Type B pancreatic cell (in vitro differentiated cells): ENCODE measurements at places on chromosomes 6 and 20.

GRCh38 chr20:9515741-9516233, 1.4 kb downstream of the LAMP5 start:
- no peak for DNase-seq

- peak; percentile 54 for DNase-seq
Measured at GRCh38 chr6:168121303-168121665, 42.3 kb upstream of the FRMD1 start.

DNA sequence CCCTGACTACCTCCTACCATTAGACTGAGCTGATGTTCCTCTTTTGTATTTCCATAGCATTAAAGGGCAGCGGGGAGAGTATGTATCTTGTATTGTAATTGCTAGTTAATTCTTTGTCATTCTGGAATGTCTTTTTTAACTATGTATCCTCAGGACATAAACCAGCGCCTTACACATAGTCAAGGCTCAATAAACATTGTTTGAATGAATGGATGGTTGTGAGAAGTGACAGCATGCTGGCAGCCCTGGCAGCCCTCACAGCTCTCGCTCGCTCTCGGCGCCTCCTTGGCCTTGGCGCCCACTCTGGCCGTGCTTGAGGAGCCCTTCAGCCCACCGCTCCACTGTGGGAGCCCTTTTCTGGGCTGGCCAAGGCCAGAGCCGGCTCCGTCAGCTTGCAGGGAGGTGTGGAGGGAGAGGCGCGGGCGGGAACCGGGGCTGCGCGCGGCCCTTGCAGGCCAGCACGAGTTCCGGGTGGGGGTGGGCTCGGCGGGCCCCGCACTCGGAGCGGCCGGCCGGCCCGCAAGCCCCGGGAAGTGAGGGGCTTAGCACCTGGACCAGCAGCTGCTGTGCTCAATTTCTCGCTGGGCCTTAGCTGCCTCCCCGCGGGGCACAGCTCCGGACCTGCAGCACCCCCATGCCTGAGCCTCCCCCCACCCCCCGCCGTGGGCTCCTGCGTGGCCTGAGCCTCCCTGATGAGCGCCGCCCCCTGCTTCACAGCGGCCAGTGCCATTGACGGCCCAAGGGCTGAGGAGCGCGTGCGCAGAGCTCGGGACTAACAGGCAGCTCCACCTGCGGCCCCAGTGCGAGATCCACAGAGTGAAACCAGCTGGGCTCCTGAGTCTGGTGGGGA, 93.1 kb downstream of the RNF182 start:
- no peak for DNase-seq

- no peak for DNase-seq
Measured at GRCh38 chr6:157984686-157985225, 3.1 kb downstream of the SYNJ2 start.

DNA sequence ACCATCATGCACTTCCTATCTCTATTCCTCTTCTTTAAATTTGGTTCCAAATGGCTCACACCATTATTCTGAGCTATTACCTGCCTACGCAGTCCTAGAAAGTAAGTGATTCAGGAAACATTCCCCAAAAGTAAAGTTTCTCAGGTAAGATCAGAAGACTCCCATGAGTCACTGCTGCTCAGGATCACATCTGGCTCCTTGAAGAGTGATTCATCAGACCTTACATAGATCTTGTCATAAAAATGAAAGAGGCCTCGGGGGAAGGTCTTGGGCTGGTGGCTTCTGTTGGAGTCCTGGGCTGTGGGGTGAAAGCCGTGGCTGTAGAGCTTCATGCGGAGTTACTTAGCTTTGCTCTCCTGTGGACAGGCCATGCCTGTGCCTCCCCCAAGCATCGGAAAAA, 35.9 kb downstream of the PLG start:
- DNase-seq, result no peak

DNA sequence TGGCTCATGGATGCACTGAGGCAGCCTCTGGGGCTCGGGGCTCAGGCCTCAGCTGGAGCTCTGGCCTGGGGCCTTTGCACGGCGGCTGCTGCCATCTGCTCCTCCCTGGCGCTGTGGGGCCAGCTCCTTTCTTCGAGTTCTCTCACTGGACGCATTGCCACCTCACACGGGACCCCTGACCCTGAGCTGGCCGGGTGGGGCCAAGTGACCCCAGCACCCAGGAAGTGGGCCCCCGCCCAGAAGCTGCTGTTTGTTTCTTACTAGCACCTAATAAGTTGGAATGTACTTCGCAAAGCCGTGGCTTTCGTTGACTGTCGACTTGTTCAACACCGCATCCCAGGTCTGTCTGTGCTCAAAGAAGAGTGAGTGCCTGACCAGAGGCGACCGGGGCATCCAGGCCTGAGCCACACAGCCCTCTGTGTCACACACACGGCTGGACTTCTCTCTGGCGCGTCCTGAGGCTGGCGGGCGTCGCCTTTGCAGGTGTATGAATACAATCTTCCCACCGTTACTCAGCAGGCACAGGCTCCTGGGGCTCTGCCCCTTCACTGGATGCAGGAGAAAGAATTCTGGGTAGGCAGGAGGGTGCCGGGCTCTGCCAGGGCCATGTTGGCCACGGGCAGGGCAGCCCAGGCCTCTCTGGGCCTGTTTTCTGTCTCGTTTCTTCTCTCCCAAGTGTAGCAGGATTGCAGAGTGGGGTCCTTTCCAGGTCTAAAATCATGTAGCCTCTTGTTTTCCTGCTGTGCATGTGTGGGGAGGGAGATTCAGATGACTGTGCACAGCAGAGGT, 112.9 kb downstream of the DLL1 start:
- peak; percentile 65 for DNase-seq

DNA sequence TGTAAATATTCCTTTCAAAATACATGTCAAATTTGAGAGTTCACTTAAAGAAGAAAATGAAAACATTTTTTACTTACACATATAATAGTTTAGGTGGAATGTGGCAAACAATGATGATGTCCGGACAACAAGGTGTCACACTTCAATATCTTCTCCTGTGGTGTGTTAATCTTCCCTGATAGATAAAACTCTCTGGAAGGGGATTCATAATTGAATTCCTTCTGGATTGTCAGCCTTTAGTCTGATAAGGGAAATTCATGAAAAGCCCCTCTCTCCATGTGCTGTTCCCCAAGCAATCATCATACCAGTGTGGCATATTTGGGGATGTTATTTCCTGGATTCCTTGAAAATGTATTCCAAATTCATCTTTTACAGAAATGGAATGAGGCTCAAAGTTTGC, 971 bp upstream of the SERINC3 start:
- DNase-seq, result no peak

GRCh38 chr6:89050697-89051096, 29.9 kb upstream of the PNRC1 start:
- no peak for DNase-seq

GRCh38 chr6:158154816-158155215, 13.2 kb downstream of the SERAC1 start:
- no peak for DNase-seq

- DNase-seq, result no peak
Measured at GRCh38 chr20:46027245-46027853, 1.7 kb upstream of the SLC12A5 start.

GRCh38 chr6:29014729-29015608, 9.9 kb upstream of the ZNF311 start:
- no peak for DNase-seq

DNA sequence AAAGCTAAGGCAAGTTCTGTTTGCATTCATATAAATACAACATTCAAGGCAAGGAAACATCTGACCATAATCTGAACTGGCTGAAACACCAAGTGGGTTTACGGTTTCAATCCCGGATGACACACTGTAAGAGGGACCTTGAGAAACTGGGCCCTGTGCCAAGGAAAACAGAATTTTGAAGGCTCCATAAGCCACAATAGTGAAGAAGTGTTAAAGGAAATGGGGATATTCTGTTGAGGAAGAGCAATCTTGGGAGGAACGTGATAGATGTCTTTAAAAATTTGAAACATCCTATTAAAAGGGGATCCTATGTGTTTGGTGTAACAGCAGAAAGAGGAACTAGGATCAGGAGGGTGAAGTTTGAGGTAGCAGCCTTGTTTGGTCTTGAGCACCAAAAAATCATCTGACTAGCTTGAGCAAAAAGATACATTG, 82.4 kb upstream of the TAB2 start:
- no peak for DNase-seq

GRCh38 chr6:17816921-17817611, 110.3 kb upstream of the NUP153 start:
- no peak for DNase-seq

GRCh38 chr6:37389857-37390256, 36.1 kb downstream of the RNF8 start:
- no peak for DNase-seq

DNA sequence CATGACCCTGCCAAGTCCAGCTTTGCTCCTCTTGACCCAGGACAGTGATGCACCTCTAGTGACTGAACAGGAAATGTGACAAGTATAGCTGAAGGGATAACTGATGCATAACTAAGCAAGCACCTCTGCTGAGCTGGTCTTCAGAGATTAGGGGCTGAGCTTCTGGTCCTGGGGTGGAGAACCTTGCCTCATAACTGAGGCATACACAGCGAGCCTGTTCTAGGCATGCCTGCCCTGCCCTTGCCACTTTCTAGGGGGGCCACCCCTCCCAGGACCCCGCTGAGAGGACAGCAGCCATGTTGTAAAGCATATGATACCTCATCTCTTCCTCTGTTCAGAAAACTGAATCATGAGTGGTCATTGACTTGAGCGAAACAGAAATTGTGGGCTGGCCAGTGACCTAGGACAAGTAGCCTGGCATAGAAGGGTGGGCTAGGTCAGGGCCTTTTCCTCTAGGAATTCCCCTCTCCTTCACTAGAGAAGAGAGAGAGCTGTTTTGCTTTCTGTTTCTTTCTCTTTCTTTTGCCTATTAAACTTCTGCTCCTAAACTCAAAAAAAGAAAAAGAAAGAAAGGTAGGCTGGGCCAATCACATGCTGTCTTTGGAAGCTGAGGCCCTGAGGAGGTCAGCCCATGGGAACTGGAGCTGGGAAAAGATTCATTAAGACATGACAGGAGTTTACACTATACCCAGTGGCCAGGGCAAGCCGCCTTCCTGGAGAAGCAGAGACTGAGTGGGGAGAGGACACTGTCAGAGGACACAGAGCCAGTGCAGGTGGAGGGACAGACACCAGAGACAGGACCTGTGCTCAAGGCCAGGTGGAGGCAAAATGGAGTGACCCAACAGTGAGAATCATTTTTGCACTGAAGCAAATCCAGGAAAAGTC, 23.1 kb downstream of the ALDH5A1 start:
- DNase-seq, result no peak

DNA sequence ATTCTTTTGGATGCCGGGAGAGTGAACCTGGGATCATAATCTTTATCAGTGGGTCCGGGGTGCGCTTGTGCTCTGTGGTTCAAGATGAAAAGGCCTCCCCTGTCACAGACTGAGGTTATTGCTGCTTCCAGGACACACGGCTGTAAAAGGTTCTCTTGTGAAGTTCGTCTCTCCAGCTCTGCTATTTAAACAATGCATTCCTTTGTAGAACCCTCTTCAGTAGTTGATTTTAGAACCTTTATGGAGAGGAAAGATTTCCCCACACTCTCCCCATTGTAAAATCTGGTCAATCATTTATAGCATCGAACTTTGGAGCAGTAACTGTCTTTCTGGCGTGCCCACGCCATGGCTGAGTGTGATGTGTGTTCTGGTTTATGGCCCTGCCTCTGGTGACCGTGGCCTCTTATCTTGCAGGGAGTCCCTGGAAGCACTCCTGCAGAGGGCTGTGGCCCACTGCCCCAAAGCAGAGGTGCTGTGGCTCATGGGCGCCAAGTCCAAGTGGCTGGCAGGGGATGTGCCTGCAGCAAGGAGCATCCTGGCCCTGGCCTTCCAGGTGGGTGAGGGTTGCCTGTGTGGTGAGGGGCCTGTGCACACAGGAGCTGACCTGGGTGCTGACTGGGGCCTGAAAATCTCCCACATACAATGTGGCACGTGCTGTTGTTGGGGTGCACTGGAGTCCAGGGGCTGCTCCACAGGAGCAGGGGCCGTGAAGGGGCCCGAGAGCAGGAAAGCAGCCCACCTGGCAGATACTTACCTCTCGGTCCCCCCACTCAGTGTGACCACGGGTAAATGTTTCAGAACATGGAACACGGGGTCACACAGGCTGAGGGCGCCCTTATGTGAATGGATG, 11.6 kb upstream of the C20orf204 start:
- no peak for DNase-seq

- peak; percentile 47 for DNase-seq
Measured at GRCh38 chr20:25076731-25077609, 5.0 kb downstream of the VSX1 start.

DNA sequence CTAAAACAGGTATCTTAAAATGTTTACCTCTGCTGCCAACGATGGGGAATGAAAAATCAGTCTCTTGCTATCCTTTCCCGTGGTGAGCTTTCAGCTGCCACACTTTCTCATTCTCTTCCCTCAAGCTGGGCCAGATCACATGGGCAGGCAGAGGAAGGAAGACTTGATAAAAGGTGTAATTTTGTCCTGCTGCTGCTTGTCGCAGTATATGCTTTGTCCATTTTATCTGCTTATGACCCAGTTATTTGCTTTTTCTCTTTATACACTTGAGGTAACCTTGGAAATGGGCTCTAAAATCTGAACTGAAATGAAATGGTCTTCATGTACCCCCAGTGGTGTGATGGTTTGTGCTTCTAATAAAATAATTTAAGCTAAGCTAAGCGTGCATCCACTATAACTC, 695.9 kb upstream of the FLRT3 start:
- no peak for DNase-seq

GRCh38 chr20:23449421-23449820, 3.3 kb downstream of the CST11 start:
- no peak for DNase-seq

GRCh38 chr20:14193443-14193842, 144.0 kb downstream of the FLRT3 start:
- no peak for DNase-seq

DNA sequence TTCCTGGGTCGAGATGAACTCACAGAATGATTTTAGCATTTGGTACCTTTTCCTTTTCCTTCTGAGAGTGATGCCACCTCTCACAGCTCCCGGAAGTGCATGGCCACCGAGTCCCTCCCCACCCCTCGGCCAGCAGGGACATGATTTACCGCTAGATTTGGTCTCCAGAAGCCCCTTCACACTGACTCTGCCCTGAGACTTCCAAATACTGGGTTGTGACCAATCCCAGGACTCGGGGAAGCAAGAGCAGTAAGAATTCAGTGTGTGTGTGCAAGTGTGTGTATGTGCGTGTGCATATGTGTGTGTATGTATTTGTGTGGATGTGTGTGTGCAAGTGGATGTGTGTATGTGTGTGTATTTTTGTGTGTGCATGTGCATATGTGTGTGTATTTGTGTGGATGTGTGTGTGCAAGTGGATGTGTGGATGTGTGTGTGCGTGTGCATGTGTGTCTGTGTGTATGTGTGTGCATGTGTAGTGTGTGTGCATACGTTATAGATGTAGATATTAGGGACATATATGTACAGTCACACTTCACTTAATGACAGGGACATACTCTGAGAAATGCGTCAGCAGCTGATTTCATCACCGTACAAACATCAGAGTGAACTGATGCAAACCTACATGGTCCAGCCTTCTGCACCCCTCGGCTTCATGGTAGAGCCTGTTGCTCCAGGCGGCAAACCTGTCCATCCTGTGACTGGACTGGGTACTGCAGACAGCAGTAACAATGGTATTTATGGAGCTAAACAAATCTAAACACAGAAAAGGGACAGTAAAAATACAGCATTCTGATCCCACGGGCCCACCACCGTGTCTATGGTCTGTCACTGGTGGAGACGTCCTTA, 374.5 kb downstream of the TAF4 start:
- no peak for DNase-seq

- no peak for DNase-seq
Measured at GRCh38 chr6:126107475-126108166, 121.3 kb downstream of the TRMT11 start.

GRCh38 chr6:12371151-12371550, 81.0 kb downstream of the EDN1 start:
- no peak for DNase-seq

- no peak for DNase-seq
Measured at GRCh38 chr6:40710626-40711330, 123.6 kb upstream of the LRFN2 start.

- DNase-seq, result no peak
Measured at GRCh38 chr6:3808759-3809514, 40.2 kb upstream of the FAM50B start.
